Right lobe of liver (tissue), 6 donors: ENCODE measurements at places on chromosomes 13 and 19. TPM values are rescaled to one million over a fixed set of nuclear protein-coding genes. Genes with fewer than 3 reads are reported as not detected.

DNA sequence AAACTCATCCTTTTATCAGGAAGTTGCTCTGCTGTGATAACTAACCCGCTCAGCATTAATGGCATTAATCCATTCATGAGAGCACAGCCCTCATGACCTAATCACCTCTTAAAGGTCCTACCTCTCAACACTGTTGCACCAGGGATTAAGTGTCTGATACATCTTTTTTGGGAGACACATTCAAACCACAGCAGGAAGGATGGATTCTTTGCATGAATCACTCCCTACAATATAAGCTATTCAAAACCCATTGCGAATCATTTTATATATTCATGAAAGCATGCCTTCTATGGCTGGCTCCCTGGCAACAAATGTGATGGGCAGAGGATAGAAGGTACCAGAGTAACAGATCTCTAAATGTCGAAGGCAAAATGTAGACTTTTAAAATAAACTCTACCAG, 27.6 kb downstream of the ARL11 start:
- no peak overlapping the region for H3K27ac ChIP-seq
- H3K27me3 ChIP-seq = no peaks in the 10 kb centered on the region
- DNase-seq = no peak
- H3K4me1 ChIP-seq = no peaks in the 10 kb centered on the region
- peaks cover 5% of the 10 kb centered on the region for H3K36me3 ChIP-seq

DNA sequence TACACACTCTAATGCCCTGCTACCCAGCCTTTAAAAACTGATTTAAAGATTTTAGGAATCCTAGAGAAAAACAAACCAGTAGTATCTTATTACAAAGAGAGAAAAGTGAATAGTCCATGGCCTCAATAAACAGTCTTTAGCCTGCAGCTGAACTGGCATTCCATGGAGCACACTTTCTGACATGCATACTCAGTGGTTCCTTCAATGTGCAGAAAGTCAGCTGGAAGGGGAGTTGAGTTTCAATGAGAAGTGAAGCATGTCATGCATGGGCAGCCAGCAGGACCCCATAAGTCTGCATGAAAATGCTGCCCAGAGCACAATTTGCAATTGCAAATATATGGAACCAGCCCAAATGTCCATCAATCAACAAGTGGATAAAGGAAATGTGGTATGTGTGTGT, 273.7 kb downstream of the UQCRFS1 start:
- H3K27me3 ChIP-seq = no peaks in the 10 kb centered on the region
- H3K27ac ChIP-seq = no peak overlapping the region
- no peak for DNase-seq
- H3K36me3 ChIP-seq = no peaks in the 10 kb centered on the region
- no peak overlapping the region for H3K4me3 ChIP-seq

DNA sequence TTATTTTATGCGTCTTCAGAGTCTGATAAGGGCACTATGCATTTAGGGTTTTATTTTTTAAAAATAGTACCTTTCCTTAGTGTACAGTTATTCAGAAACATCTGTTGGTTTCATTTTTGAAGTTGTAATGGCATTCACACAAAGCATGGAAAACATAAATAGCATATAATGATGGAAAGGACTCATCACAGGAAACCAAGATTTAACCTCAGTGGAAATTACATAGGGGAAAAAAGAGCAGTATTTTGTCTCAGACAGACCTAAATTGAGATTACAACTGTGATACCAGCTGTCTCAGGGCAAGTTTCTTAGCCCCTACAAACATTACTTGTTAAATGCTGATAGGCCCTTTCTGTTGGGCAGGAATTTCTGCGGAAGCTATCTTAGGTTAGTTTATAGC, 57.2 kb downstream of the NHLRC3 start:
- H3K4me3 ChIP-seq = no peak overlapping the region
- no peak for DNase-seq
- no peak overlapping the region for H3K27ac ChIP-seq
- H3K4me1 ChIP-seq = no peaks in the 10 kb centered on the region
- no peaks in the 10 kb centered on the region for H3K36me3 ChIP-seq

DNA sequence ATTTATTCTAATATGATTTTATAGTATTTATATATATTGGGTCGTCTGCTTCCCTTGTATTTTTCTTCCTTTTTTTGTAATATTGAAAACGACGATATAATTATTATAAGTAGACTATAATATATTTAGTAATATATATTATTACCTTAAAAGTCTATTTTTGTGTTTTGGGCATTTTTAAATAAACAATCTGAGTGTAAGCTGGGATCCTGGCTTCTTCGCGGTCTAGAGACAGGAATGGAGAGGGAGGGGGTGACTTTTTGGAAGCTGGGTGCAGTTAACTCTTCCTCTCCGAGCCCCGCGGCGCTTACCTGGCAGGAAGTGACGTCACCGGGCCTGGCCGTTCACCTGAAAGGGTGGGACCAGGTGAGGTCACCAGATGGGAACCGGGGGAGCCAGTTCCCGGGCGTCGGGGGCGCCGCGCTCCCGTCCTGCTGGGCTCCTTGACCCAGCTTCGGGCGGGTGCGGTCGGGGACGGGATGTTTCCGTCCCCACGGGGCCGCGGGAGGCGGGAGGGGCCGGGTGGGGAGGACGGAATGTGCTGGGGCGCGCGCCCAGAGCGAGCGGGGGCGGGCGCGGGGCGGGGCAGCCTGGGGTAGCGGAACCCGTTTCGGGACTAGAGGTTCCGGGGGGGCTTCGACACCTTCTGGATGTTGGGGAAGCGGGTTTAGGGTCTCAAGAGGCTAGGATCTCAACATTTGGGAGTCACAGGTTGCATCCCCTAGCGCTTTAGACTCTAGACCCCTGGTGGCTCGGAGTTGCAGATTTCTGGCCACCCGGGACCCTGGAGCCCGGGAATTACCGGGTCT, 2.8 kb downstream of the ZFP36 start:
- peaks cover 11% of the 10 kb centered on the region for H3K36me3 ChIP-seq
- no peaks in the 10 kb centered on the region for H3K4me1 ChIP-seq
- no peaks in the 10 kb centered on the region for H3K27me3 ChIP-seq
- DNase-seq = peak; percentile 96
- H3K4me3 ChIP-seq = peak overlapping the region; percentile 84
- peak overlapping the region; percentile 99 for H3K27ac ChIP-seq

GRCh38 chr13:112900691-112901091, 68.3 kb upstream of the MCF2L start:
- no peak overlapping the region for H3K27ac ChIP-seq
- H3K27me3 ChIP-seq = no peaks in the 10 kb centered on the region
- no peaks in the 10 kb centered on the region for H3K36me3 ChIP-seq
- no peak for DNase-seq
- H3K4me1 ChIP-seq = no peaks in the 10 kb centered on the region

GRCh38 chr13:33640832-33641231, 177.1 kb upstream of the RFC3 start:
- no peak overlapping the region for H3K27ac ChIP-seq
- peaks cover 38% of the 10 kb centered on the region for H3K4me1 ChIP-seq
- no peak overlapping the region for H3K4me3 ChIP-seq
- no peaks in the 10 kb centered on the region for H3K27me3 ChIP-seq

The PCDH17 gene
- total RNA-seq = 1.1 TPM

The BSG gene
- total RNA-seq = 143 TPM

The B3GNT8 gene
- total RNA-seq = 0.89 TPM

The LAIR1 gene
- total RNA-seq = 2.9 TPM

The ZSWIM9 gene
- total RNA-seq = 2.1 TPM

The KIR2DL4 gene
- total RNA-seq = not detected

The CCDC8 gene
- total RNA-seq = 0.51 TPM

The NKG7 gene
- total RNA-seq = 1.7 TPM
